Frontal cortex (tissue), 4 donors: ENCODE measurements at places on chromosomes 3 and 15.
A peak's percentile ranks its signal among the peaks of the same experiment; 100 is the strongest.

- DNase-seq: no peak
Measured at GRCh38 chr3:4820296-4821121, 158.7 kb upstream of the BHLHE40 start.

DNA sequence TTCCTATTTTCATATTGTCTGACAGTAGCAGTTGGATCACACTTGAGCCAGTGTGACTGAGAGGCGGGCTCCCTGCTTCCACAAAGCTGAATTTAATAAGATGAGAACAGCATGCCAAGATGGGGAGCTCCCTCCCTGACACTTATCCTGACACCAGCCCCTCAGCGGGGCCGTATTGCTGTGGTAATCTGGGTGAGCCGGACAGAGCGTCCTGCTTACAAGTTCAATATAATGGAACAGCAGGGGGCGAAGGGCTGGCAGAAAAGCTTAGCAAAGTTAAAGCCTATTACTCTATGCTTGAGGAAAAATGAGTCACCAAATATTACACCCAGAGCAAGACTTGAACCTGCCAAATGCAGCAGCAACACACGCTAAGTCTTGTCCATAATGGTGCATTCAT is 163.8 kb upstream of the CMC1 start:
- no peak for DNase-seq

DNA sequence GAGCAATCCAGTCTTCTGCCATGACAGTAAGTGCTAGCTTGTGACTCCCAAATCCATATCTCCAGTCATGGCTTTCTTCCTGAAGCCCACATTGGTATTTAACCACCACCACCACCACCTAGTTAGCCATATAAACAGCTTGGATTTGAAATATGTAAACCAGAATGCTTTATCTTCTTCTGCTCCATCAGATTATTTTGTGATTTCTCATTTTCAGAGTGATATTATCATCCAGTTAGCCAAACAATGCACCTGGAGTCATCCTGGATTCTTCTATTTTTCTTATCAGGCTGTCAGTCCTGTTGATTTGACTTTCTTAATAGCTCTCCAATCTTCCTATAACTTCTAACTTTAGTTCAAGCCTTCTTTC is 124.3 kb upstream of the PTX3 start:
- DNase-seq: no peak

DNA sequence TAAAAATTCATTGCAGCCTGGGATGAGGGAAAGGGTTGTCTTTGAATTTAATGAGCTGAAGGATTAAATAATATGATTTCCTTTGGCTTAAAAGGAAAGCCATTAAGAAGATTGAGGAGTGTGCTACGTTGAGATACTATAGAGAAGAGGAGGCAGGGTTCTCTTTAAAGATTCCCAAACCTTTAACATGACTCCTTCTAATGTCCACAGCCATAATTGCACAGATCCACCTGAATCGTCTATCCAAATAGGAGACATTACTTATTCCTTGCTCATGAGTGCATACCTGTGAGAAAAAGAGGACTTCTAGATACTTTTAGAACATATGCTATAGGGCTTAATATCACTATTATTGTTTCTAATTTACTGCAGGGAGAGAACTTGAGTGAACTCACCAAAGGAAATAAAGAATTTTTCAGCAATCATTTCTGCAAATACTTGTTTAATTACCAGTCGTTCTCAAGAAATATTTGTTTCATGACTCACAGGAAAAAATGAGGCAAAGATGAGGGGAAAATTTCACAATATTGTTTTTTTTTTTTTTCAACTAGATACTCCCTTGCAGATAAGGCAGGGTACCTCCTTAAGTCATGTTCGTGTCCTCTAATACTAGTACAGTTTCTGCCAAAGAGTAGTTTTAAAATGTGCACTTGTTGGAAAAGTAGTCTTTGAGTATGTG is 8.9 kb upstream of the SUCNR1 start:
- no peak for DNase-seq

GRCh38 chr3:13879946-13880810 is at the start of gene WNT7A:
Gene WNT7A, minus strand, starts transcription at chr3:13880071. Its CDS starts 255 bp downstream, at chr3:13879816.
- DNase-seq: peak; percentile 59

- DNase-seq: no peak
Measured at GRCh38 chr15:64110950-64111678, 15.3 kb downstream of the SNX1 start.

DNA sequence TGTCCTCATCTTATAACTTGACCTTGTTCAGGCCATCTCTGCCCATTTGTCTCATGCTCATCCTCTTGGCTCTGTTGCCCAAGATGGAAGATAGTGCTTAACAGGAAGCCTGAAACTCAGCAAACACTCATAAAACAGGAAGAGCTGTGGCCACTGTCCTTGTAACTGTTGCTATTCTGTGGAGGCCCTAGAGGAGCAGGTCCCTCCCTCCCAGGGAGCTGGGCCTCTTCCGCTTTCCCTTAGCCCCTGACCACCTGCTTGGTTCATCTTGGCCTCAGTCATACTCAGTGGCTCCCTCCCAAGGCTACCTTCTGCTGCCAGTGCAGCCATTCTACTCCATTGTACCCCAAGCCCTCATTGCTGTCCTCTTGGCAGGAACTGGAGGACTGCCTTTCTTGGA is 3.5 kb downstream of the MAPKAPK3 start:
- no peak for DNase-seq

DNA sequence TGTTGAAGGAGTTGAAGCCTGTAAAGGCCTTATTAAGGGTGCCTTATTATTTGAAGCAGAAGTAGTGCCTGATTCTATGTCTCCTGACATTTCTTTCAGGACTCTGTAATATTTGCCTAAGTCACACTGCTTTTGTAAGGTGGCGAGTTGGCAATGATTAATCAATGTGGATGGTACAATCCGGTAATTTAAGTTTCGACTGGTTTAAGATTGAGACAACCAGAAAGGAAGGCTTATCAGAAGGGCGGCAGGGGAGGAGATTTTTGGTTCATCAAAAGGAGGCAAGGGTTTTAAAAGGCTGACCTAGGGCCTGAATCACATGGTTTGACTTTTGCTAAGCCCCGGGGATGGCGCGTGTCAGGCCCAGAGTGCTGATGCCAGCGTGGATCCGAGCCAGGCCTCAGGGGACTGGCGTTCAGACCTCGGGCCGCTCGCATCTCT is 830 bp upstream of the RNF13 start:
- DNase-seq: no peak

- DNase-seq: no peak
Measured at GRCh38 chr3:12906141-12906915, 65.0 kb upstream of the RPL32 start.

- DNase-seq: no peak
Measured at GRCh38 chr3:12818773-12819172, 22.3 kb downstream of the CAND2 start.

- DNase-seq: no peak
Measured at GRCh38 chr15:62147149-62147548, 17.9 kb downstream of the C2CD4B start.

DNA sequence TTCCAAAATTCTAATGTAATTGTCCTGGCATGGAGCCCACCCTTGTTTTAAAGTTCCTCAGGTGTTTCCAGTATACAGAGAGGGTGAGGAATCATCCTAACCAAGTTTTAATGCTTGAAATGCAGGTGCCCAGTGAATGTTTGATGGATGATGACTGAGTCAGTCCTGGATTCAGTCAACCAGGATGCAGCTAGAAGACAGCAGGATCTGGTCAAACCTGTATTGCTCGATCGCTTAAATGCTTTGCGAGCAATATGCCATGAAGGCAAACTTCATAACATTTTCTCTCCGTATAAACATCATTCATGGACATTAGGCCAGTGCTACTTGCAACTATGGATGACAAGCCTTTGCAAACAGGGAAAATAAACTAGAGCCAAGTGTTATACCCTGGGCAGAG is 591.2 kb downstream of the RSL24D1 start:
- DNase-seq: no peak

DNA sequence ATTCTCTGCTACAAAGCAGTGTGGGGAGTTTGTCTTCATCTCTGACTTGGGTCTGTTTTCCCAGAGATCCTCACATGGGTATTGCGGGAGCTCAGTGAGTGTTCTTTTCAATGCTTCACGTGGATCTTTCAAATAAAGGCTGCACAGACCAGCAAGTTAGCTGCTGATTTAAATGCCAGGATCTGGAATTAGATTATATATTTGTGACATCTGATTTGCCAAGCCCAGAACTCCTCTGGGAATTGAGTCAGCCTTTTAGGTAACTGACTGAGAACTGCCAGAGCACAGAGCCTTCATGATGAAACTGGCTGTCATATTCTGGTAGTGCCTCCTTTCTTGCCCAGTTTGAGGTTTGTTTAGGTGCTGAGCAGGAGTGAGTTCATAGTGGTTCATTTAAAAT is 14.7 kb downstream of the EDEM1 start:
- no peak for DNase-seq

- DNase-seq: no peak
Measured at GRCh38 chr3:184360929-184361531, 375 bp downstream of the CLCN2 start.

- DNase-seq: no peak
Measured at GRCh38 chr15:100537331-100537730, 8.6 kb upstream of the CERS3 start.

DNA sequence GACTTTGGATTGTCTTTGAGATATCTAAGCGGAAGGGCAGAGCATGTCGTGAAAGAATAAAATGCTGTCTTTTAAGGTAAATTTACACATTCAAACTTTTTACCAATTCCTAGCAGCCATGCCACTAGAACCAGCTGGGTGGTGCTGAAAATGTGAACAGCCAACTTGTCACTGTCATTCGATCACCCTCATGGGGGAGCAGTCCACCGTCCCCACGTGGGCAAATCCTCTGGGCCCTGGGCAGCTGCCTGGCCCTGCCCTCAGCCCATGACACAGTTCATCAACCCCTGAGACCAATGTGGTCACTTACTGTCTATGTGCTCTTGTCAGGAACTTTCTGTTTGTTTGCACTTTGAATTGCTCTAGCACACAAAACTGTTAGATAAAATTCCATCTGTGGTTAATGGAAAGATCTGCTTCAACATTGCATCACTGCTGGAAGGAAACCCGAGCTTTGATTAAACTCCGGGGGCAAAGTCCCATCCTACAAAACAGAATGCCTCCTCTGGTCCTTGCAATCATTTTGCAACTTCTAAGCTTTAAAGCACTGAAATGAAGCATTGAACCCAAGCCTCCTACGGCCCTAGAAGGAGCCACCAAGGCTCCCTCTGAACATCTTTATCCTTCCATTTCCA is 50.1 kb downstream of the PCSK6 start:
- no peak for DNase-seq

- no peak for DNase-seq
Measured at GRCh38 chr3:23944007-23944783, 891 bp upstream of the NR1D2 start.

GRCh38 chr3:59246719-59247401 is 197.0 kb upstream of the CFAP20DC start:
- no peak for DNase-seq

DNA sequence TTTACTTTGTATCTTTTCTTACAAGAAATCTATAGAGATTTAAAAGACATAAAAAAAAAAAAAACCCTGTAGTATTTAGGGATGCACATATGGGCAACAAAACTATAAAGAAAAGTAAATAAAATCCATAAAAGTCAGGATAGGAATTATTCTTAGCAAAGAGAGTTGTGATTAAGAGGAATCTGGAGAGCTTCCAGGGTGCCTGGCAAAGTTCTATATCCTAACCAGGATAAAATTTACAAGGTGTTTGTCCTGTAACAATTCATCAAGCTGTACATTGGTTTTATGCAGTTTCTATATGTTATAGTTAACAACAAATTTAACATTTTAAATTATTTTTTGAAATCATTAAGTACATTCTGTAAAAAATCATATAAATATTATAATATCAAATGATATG is 7.9 kb downstream of the SECISBP2L start:
- no peak for DNase-seq

- DNase-seq: no peak
Measured at GRCh38 chr15:87846746-87847145, 409.8 kb downstream of the NTRK3 start.

- no peak for DNase-seq
Measured at GRCh38 chr3:156619376-156619775, 55.0 kb upstream of the TIPARP start.

- no peak for DNase-seq
Measured at GRCh38 chr3:157573281-157573680, 70.1 kb upstream of the VEPH1 start.

- no peak for DNase-seq
Measured at GRCh38 chr3:145557405-145557804, 603.6 kb downstream of the PLOD2 start.

- no peak for DNase-seq
Measured at GRCh38 chr3:171801738-171802589, 8.3 kb downstream of the PLD1 start.

- DNase-seq: no peak
Measured at GRCh38 chr3:8503461-8503860, 1.8 kb downstream of the LMCD1 start.

GRCh38 chr3:178480795-178481194 is 55.4 kb upstream of the KCNMB2 start:
- no peak for DNase-seq

- no peak for DNase-seq
Measured at GRCh38 chr3:14064910-14065309, 59.8 kb downstream of the CHCHD4 start.
